ENCODE measurements at places on chromosomes 3 and 15.

DNA sequence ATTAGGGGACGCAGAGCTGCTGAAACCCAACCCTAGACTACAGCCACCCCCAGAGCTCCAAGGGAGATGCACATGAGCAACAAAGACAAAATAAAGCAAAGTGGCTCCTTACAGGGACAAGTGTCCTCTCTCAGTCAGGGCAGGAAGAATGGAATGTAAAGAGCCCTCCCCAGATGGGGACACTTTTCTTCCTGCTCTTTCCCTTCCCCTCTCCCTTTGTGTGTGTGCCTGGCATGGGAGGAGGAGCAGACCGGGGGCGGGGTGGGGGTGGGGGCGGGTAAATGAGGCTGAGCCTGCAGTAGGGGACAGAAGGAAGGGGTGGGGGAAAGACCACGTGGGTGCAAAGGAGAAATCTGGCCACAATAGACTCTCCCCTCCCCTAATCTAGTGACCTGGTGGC is 37.4 kb downstream of the ACAA1 start:
- DNase-seq, result no peak

GRCh38 chr15:77985031-77985930 is 92.2 kb downstream of the TBC1D2B start:
- no peak for DNase-seq

DNA sequence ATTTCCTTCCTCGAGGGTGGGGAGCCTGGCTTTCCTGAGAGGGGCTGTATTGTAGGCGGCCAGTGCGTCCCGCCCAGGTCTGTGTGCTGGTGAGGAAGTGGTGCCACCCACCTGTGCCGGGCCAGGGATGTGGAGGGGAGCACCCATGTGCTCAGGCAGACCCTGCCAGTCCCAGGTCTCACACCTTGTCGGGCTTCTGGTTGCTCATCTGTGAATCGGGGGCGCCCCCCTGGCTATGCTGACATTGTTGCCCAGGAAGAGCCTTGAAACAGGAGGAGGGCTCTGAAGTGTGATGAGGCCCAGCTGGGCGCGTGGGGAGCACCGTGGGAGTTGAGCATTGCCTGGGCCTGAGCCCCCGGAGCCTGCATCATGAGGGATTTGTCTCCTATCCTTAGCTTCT is 4.8 kb downstream of the FBLN2 start:
- no peak for DNase-seq

DNA sequence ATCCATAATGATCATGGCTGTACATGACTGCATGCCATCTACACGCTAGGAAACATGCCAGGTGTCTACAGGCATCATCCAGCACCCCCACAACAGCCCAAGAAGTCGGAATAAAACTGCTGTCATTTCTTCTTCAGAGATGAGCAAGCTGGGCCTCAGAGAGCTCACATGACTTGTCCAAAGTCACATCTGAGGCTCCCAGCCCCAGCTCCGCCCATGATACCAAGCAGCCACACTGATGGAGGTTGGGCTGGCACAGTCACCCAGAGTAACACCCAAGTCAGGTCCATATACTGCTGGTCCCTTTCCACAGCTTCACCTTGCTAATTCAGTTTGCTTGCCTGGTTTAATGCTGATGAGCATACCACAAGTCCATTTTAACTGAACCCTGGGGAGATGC is 116.6 kb downstream of the SEC22A start:
- no peak for DNase-seq

- DNase-seq, result no peak
These were observed 18.3 kb upstream of the IL20RB start for GRCh38 chr3:136939489-136939888.

GRCh38 chr15:32899126-32899596 is 181.4 kb downstream of the GREM1 start:
- no peak for DNase-seq

DNA sequence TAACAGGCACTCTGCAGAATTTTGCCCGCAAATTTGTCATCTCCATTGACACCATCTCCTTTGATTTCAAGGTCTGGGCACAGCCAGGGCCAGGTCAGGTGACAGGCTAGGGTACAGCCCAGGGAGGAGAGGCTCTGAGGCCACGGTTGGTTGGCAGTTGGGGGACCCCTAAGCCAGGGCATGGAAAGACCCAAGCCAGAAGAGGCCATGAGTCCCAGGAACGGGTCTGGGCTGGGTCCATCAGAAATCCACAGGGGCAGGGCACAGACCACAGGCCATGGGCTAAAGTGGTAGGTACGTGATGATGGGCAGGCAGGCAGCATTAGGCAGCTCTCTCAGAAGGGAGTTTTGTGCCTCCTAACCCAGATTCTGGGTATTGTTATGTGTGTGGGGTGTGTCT is 45.8 kb downstream of the SEMA3G start:
- no peak for DNase-seq

- DNase-seq, result no peak
These were observed 3.8 kb upstream of the USP3 start for GRCh38 chr15:63500265-63501250.

GRCh38 chr3:72288955-72289691 is 504.2 kb upstream of the PROK2 start:
- peak; percentile 18 for DNase-seq

- no peak for DNase-seq
These were observed 124.1 kb upstream of the HES1 start for GRCh38 chr3:194011807-194012206.

GRCh38 chr3:145983101-145983500 is 177.9 kb downstream of the PLOD2 start:
- no peak for DNase-seq

GRCh38 chr15:79412429-79412828 is 19.7 kb upstream of the MINAR1 start:
- DNase-seq, result no peak

- DNase-seq, result no peak
These were observed 148.2 kb downstream of the ADAMTS9 start for GRCh38 chr3:64539451-64540196.

GRCh38 chr3:42979044-42979972 is at the start of gene GASK1A:
Gene GASK1A, plus strand, starts transcription at chr3:42979311. Its CDS starts 332 bp downstream, at chr3:42979643.
- DNase-seq, result peak; percentile 49

- no peak for DNase-seq
These were observed 19.3 kb downstream of the PDE8A start for GRCh38 chr15:85000937-85001336.

GRCh38 chr3:185076219-185076618 is 76.6 kb downstream of the C3orf70 start:
- no peak for DNase-seq

DNA sequence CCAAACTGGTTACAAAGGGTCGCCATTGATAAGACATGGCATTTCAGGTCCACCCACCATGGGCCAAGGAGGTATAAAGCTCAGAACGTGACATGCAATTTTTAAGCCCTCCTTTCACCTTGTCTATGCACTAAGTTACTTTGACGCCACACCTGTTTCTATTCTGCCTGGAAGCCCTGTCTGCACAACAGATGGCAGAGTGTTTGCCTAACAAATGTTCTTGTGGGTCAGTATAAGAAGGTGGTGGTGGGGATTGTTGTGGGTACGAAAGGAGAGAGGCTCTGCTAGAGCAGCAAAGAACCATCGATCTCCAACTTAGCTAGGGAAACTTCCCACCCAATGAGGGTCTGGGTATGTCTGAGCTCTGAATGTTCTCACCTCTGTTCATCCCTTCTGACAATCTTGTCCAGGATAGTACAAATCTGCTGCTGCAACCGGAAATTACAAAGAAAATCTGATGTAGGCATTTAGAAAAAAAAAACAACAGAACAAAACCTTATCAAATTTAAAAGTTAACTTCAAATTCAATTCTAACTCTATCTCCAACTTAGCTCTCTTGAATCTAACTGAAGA is 945.0 kb upstream of the CFAP20DC start:
- no peak for DNase-seq

- no peak for DNase-seq
These were observed 118.6 kb downstream of the SMAD6 start for GRCh38 chr15:66820481-66821176.

- DNase-seq, result no peak
These were observed 15.8 kb downstream of the LOXL1 start for GRCh38 chr15:73941871-73942635.

DNA sequence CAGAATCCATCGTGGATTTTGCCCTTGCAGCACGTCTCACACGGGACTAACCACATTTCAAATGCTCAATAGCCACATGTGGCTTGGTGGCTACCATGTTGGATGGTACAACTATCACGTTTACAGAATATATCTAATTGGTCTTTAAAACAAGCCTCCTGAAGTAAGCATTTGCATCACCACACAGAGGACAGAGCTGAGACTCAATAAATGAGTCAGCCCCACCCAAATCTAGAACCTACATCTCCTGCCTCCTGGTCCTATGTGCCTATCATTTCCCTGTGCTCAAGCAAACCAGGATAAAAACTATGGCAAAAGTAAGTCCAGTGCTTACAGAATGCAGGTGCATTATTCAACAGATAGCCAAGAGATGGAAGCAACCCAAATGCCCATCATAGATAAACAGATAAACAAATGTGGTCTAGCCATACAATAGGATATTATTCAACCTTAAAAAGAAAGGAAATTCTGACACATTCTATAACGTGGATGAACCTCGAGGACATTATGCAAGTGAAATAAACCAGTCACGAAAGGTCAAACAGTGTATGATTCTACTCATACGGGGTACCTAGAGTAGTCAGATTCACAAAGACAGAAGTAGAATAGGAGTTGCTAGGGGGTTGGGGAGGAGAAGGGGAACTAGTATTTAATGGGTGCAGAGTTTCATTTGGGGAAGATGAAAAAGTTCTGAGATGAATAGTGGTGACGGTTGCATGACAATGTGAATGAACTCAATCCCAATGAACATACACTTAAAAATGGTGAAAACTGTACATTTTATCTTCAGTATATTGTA is 43.9 kb downstream of the SRGAP3 start:
- no peak for DNase-seq

GRCh38 chr3:100525753-100526612 is 33.6 kb downstream of the TMEM45A start:
- DNase-seq, result no peak

DNA sequence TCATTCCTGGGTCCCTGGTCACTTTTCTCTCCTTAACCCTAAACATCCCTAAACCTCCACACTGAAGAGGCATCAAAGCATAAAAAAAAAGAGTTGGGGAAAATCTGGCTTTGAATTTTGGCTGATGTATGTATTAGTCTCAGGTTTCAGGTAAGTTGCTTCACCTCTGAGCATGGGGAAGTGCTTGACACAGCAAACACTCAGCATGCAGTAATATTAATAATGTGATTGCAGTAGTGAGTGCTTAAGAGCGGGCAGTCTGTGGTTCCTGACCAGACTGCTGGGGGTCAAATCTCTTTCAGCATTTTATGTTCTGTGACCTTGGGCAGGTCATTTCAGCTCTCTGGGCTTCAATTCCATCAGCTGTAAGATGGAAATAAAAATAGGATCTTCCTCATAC is 467.9 kb downstream of the SOX2 start:
- DNase-seq, result no peak

DNA sequence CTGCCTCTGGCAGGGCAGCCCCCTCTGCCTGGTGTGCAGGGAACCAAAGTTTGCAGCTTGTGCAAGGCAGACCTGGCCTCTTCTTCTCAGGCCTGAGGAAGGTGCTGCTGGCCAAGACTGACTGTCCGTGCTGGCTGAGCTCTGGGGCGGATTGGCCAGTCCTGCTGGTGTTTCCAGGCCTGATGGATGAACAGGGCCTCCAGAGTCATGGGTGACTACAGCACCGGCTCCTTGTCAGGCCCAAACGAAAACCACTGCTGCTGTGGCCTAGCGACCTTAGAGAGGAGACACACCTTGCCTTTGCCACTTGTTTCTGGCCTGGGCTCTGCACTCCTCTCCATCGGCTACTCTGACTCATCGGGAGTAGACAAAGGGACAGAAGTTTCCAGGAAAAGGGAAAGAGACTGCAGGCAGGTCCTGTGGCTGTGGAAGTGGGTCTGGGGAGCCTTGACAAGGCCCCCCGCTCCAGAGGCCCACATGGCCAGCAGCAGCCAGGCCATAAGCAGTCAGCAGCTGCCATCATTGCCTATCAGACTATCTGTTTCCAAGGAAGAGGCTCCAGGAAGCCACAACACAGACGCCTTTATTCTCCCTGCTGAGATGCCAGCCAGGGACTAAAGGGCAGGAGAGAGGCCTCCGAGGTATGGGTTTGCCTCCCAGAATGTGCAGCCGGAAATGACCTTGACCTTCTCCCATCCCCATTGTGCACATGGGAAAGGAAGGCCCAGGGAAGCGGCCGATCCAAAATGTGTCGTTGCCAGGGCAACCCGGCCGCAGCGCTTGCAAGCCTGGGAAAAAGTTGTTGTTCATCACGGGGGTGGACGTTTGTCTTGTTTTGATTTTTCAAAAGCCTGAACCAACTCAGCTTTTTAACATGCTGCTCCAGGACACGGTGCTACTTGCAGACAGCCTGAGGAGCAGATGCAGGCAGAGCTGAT is 160.5 kb downstream of the CHSY1 start:
- no peak for DNase-seq

DNA sequence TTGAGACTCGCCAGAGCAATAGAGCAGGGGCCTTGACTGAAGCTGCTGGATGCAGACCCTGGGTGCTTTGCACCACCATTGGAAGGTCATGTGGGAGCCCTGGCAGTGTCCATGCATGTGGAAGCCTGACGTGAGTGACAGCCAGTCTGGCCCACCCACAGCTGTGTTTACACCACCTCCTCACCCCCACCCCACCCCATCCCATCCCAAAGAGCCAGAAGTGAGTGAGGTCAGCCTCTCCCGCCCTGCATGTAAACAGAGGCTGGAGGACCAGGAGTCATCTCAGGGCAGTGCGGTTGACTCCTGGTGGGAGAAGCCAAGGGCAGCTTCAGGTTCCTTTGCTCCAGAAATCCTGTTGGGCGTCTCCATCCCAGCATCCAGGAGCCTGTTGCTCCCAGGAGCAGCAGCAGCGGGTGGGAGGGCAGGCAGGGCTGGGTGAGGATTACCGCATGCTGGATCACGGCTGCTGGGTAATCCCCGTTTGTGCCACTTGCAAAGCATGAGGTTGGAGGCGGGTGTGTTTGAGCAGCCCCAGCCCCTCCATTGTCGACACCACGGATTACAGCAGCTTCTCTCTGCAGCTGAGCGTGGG is 44.6 kb downstream of the CORO2B start:
- no peak for DNase-seq

DNA sequence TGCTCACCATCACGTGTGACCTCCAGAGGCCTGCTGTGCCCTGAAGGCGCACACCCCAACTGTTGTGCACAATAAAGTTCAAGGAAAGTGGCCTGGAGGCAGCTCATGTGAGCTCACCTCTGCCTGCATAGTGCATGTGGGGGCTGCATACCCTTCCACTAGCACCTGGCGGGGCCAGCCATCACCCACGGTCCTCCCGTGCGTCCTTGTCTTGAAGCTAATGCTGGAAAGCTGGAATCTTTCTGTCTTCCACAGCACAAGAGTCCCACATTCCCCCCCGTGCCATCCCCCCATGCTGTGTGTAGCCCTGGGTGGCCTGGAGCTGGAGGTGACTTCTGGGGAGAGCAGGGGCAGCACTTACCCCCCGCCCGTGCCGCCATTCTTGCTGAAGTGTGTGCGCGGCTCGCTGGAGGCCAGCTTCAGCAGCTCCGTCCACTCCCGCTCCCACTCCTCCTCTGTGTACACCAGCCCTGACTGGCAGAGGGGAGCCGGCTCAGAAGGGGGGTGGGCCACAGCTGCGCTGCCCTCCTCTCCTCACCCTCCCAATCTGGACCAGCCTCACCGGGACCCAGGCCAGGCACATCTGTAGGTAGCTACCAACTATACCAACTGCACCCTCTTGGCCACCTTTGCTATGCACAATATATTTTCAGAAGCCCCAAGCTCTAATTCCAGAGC is 199.5 kb downstream of the KLF13 start:
- DNase-seq, result no peak

Data from activated naive CD8-positive, alpha-beta T cell treated with anti-CD3 and anti-CD28 coated beads for 36 hours (primary cell).